Activated naive CD4-positive, alpha-beta T cell treated with anti-CD3 and anti-CD28 coated beads for 36 hours (primary cell): ENCODE measurements at places on chromosomes 6 and 20.

- no peak for DNase-seq
Measured at GRCh38 chr20:58466729-58467571, 48.2 kb downstream of the APCDD1L start.

DNA sequence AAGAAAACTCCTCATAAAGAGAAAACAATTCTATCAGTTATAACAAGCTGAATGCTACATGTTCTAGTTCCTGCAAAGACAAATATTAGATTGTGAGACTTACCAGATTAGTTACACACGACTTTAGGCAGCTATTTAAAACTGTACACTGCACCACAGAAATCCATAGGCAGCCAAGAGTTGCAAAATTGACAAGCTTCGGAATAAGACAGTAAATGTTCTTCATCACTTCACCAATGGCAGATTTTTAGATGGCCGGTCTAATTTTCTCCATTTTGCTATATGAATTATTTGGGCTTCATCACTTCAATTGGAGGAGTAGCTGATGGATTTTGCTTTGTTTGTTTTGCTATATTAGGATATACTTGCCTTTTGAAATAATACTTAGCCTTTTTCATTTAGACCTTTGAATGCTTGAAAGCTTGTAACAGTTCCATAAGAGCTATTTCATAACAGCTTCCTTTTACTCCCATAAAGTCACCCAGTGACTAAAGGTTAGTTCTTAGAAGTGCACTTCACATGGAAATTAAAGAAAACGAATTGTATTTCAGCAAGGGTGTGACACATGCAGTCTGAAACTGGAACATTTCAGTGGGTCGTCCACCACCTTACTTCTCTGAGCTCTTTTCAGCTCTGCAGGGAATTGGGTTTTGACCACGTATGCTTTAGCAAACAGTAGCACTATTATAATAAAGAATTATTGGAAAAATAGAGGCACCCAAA, at the start of gene ROS1:
TSS of gene ROS1 (minus strand) at position 512 of the 723 bp plus-strand sequence. CDS start at position 226, 286 bp downstream.
- no peak for DNase-seq

- no peak for DNase-seq
Measured at GRCh38 chr6:128206610-128207426, 306.0 kb upstream of the THEMIS start.

DNA sequence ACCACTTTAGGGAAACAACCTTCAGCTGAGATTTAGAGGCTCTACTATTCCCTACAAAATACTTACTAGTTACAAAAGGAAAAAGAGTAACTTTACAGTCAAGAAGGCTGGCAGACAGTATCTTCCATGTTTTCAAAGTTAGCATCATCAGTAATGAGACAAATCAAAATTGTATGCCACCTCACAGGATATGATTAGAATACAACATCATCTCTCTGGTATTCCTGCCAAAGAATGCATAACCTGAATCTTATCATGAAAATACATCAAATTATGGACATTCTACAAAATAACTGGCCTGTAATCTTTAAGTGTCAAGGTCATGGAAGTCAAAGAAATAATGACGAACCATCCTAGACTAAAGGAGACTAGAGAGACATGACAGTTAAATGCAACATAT, 38.4 kb downstream of the CDK5RAP1 start:
- no peak for DNase-seq

DNA sequence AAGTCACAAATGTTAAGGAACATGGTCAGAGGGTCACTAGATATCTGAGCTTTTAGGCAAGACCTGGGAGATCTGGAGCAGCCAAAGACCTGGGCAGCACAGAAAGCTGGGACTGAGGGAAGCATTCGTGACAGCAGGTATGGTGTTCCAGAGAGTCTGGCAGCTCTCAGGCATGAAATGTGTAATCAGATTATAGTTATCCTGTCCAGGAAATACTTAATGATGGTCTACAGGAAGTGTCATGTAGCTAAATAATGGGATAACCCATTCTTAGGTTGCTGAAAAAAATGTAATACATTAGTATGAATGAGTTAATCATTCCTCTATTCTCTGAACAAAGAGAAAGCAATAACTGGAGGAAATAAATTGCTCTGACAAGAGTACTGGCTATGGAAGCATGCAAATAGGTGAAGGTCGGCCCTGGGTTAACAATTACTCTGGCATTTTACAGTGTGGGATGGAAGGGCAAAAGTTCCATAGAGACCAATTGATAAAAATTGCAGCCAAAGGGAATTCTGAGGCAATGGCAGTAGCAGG, 740.5 kb downstream of the CBLN4 start:
- DNase-seq, result no peak
